ENCODE measurements at places on chromosomes 1 and 21.

GRCh38 chr1:226691247-226691646 is 47.8 kb downstream of the ITPKB start:
- DNase-seq = no peak

- DNase-seq = peak; percentile 61
These were observed 3.9 kb upstream of the CD58 start for GRCh38 chr1:116574581-116575291.

DNA sequence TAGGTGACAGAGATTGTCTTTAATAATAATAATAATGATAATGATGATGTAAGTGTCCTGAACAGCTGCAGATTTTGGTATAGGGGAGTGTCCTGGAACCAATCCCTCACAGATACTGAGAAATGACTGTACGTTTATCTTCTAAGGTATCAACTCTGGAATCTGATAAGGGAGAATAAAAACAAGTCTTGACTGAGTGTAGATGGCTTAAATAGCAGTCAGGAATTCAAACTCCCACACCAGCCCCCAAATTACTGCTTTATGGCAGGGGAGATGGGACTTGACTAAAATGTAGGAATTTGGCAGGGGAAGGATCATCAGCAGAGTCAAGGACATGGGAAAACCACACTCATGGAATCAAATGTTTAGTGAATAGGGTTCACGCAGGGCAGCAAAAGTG is 6.1 kb upstream of the VHLL start:
- no peak for DNase-seq

DNA sequence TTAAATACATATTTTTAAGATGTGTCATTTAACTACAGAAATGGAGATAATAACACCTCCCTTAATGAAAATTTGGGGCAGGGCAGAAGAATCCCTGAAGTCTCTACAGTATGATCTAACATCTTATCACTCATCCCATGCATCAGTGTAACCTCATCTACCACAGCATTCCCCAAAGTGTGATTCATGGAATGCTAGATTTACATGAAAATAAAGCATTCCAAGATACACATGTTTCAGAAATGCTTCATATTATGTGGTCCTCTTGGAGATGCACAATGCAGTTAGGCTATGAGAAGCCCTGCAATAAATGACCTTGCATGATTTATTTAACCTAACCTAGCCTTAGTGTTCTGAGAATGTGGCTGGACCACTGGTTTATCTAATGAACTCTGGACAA is 166.9 kb upstream of the SYT6 start:
- no peak for DNase-seq

- no peak for DNase-seq
These were observed 26.4 kb downstream of the MYOM3 start for GRCh38 chr1:24085546-24085945.

GRCh38 chr1:1165900-1166421 is 7.7 kb upstream of the TTLL10 start:
- DNase-seq = no peak

DNA sequence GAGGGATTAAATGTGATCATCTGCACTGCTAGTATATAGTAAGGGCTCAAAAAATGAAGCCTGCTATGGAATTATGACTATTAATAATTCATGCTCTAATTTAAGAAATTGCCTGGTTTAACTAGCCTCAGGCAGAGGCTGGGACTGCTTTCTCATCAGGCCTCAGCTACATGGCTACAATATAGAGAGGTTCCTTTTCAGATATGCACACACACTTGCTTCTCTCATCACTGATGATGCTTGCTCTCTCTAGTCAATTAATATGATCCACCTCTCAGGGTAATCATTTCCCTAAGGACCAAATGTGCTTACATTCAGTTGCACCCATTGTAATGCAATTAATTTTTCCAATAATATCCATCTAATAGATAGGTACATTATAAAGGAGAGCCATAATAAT is 324.9 kb upstream of the ST6GALNAC5 start:
- no peak for DNase-seq

DNA sequence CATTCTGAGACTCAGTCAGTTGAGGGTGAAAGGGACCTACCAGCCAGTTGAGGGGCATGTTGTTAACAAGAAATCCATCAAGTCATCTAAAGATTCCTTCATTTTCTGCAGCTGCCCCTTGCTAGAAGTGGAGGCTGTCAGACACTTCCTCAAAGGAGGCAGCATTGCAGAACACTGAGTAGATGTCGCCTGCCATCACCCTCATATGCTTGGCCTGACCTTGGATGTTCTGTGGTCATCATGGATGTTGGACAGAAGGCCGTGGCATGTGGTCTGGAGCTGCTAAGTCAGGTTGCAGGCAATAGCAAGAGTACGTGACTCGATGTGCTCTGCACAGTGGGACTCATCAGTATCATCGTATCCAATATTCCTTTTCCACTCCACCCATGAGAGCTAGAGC is 70.6 kb downstream of the GATAD2B start:
- no peak for DNase-seq

GRCh38 chr1:194309269-194309668 is 1122.9 kb upstream of the B3GALT2 start:
- no peak for DNase-seq
